Stimulated activated CD4-positive, alpha-beta T cell treated with anti-CD3 and anti-CD28 coated beads, TNF-alpha, amount 100 ng/mL, for 1 hour (primary cell): ENCODE measurements at places on chromosomes 5 and 9.

- no peak for DNase-seq
Observed at GRCh38 chr5:67989456-67989855, 226.1 kb upstream of the PIK3R1 start.

GRCh38 chr9:99778836-99779235 is 42.8 kb upstream of the NR4A3 start:
- DNase-seq, result no peak

GRCh38 chr5:168679515-168679920 is 100.3 kb upstream of the PANK3 start:
- peak; percentile 33 for DNase-seq

DNA sequence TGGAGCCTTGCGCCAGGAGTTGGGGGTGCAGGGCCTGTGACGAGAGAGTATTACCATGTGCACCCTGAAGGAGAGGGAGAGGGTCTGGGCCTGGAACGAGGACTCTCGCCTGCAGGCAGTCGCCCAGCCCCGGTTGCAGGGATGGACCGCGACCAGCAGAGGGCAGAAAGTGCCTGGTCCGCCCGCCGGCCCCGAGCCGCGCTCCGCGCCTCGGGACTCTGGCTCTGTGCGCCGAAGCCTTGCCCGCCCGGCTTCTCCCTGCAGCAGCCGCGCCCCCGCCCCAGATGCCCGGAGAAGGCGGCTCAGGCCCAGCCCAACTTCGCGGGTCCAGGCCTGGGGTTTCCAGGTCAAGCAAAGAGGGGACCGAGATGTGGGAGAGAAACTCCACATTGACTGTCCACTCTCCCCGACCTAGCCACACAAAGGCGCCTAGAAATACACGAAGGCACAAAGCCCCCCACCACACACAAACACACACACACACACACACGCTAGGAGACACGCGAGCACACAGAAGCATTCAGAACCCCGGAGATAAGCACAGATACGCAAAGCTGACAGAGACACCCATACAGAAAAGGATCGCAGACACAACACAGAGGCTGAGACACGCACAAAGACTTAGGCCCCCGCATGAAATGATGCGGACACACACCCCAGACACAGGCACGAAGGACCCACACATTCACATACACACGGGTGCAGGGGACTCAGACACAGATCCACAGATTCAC is 2.0 kb upstream of the LMX1B start:
- DNase-seq, result peak; percentile 33

DNA sequence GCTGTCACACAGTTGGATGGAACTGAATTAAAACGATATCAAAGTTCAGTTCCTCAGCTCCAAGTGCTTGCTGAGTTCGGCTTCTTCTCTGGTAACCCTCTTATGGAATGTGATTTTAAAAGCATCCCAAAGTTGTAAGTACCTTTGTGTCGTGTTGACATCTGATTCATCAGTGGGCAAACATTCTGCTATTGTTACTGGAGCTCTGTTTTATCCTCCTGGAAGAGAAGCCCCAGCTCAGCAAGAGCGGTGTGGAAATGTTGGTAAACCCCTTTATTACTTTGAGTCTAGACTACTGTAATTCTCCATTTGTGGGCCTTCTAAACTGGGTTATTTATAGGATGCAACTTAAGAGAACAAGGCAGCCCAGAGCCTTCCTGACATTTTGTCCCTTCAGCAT is 699.3 kb upstream of the WWC1 start:
- DNase-seq, result no peak

- DNase-seq, result no peak
Observed at GRCh38 chr5:160543395-160543794, 121.7 kb downstream of the PTTG1 start.

DNA sequence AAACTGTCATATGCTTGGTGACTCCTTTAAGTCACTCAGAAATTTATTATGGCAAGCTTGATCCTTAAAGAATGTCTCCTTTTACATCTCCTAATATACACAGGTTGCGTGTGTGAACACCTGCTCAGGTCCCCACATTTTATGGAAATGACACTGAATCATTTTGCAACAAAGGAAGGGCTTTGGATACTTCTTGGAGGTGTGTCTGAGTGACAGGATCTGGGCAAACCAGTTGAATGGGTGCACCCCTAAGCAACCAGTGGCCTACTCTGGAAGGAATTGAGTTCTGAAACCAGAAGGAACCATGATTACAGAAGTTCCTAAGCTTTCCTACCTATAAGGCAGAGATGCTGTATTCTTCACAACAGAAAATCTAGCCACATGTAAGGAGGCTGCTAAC is 483.9 kb upstream of the KLF4 start:
- DNase-seq, result no peak

- no peak for DNase-seq
Observed at GRCh38 chr5:96083361-96083881, 121.8 kb upstream of the ELL2 start.

- no peak for DNase-seq
Observed at GRCh38 chr5:126452477-126452876, 29.3 kb downstream of the GRAMD2B start.

DNA sequence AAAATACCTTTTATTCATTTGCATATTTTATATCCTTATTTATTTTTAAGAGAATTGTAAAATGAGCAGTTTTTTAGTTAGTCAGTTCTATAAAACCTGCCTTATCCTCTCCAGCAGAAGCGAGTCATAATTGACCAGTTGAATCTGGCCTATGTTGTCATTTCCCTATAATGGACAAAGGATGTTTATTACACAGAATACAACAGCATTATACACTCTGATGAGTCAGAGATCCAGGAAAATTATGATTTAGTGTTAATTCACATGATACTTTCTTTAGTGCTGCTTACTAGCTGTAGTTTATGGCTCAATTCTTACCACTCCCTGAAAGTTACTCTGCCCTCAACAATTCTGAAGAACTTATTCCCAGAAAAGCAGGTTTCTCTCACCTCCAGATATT is 26.8 kb upstream of the LURAP1L start:
- no peak for DNase-seq

DNA sequence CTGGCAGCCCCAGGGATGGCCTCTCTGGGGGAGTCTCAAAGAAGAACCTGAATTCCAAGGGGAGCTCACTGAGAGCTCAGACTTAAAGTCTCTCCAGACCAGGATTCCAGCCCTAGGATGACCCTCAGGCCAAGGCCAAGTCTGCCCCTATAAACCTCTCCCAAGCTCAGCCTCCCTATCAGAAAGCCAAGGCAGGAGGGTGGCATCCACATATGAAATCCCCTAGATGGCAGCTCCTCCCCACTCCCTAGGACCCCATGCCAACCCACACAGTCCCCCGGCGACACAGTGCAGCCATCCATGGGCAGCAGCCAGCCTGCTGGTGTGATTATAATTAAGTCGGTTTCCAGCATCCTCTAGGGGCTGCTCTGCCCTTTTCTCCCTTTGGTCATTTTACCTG is 269.9 kb downstream of the CDK5RAP2 start:
- DNase-seq, result no peak

DNA sequence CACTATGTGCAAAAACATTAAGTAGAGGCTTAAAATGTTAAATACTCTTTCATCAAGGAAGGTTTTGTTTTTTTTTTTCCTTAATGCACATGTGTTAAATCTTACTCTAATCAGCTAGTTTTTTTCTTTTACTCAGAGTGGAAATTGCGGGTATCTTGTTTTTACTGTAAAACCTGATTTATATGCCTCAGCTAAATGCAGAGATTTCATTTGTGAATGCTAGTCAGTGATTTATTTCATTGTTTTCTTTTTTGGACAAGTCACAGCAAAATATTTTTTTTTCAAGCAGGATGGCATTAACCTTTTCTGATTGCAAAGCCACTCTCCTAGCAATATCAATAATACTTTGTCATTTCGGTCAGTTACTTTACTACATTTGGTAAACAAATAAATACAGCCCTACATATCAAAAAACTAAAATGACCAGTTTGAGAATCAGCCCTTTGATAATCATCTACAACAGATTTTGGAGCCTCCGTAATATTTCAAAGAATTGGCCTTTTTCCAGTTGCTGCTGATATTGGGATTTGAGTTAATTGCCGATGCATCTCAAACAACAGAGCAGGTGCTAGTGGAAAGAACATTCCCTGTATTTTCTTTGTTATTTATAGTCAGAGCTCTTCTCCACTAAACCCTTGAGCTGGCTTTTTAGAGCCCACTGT is 579.2 kb upstream of the ZNF608 start:
- DNase-seq, result no peak

DNA sequence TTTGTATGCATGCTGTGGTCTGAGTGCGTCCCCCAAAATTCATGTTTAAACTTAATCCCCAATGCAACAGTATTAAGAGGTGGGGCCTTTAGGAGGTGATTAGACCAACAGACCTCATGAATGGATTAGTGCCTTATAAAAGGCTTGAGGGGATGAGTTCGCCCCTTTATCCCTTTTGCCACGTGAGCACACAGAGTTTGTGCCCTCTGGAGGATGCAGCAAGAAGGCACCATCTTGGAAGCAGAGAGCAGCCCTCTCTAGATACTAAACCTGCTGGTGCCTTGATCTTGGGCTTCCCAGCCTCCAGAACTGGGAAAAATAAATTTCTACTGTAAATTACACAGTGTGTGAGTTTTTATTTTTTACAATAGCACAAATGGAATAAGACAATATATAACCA is 177.1 kb upstream of the SPRY4 start:
- no peak for DNase-seq

- no peak for DNase-seq
Observed at GRCh38 chr9:98610711-98611110, 98.0 kb downstream of the GABBR2 start.

DNA sequence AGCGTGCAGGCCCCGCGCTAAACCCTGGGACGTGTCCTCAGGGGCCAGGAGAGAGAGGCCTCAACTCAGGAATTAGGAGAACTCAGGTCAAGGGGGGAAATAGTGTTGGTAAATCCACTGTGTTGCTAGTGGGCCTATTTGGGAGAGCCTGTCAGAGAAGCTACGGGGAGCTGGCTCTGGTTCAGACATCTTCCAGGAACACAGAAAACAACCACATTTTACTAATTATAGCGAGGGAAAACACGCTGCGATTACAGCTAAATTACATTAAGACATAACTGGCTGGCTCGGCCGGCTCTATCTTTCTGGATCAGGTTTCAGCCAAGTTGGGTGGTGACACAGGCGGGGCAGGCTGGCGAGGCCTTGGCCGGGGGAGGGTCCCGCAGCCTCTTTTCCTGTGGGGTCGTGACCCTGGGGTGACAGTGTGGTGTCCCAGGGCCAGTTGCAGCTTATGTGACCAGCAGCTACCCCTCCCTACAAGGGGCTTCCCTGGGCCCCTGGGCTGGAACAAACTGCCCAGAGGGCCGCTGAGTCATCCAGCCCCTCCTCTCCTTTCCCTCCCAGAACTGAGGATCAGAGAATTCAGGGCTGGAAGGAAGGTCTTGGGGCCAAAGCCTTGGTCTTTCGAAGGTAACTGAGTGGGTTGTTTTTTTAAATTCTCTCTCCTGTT is 75.1 kb downstream of the FGF18 start:
- no peak for DNase-seq

- DNase-seq, result no peak
Observed at GRCh38 chr5:150060471-150060870, 25.9 kb downstream of the CSF1R start.

- DNase-seq, result no peak
Observed at GRCh38 chr5:176646049-176646706, 1.1 kb upstream of the TSPAN17 start.

DNA sequence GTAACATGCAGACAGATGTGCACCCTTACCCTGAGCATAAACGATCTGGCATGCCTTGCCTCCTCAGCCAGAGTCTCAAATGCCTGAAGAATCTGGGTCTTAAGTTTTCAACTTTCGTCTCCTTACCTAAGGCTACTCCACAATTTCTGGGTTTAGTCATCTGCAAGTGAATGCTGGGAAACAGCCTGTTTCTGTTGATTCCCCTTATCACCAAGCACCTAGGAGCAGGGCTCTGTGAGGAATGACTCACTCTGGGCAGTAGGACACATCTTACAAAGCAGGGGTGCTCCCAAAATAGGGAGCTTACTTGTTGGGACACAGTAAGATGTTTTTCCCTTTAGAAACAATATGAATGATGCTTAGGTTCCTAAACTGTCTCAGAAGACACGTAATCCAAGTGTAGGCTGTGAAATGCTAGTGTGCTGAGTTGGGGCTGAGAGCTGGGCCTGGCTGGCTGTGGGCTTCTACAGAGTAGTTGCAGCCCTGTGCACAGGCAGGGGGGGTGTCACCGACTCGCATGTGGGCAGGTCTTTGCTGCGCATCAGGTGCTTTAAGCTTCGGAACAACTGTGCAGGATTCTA is 58.0 kb downstream of the DAP start:
- DNase-seq, result no peak

- DNase-seq, result no peak
Observed at GRCh38 chr5:133348406-133348805, 263.9 kb downstream of the FSTL4 start.

DNA sequence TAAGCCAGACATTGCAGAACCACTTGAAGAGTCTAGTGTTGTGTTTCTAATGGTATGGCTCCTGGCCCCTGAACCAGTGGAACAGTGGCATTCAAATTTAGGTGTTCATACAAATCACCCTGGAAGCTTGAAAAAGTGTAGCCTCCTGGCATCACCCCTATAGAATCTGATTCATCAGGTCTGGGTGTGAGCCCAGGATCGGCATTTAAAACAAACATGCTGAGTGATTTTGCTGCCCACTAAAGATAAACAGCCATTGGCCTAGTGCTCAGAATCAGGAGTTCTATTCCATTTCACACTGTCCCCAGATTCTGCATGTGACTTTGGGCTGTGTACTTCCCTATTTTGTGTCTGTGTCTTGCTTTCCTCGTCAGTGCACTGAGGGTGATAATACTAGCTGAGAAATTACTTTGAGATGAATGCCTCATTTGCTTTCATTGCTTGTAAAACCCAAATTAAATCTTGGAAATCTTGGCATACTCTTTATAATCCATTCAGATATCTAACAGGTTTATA is 241.5 kb upstream of the CLINT1 start:
- no peak for DNase-seq

GRCh38 chr9:98755006-98755618 is 41.2 kb downstream of the ANKS6 start:
- no peak for DNase-seq

- DNase-seq, result no peak
Observed at GRCh38 chr5:34842554-34842953, 3.6 kb downstream of the TTC23L start.

- DNase-seq, result no peak
Observed at GRCh38 chr5:19369561-19369960, 618.4 kb downstream of the CDH18 start.

DNA sequence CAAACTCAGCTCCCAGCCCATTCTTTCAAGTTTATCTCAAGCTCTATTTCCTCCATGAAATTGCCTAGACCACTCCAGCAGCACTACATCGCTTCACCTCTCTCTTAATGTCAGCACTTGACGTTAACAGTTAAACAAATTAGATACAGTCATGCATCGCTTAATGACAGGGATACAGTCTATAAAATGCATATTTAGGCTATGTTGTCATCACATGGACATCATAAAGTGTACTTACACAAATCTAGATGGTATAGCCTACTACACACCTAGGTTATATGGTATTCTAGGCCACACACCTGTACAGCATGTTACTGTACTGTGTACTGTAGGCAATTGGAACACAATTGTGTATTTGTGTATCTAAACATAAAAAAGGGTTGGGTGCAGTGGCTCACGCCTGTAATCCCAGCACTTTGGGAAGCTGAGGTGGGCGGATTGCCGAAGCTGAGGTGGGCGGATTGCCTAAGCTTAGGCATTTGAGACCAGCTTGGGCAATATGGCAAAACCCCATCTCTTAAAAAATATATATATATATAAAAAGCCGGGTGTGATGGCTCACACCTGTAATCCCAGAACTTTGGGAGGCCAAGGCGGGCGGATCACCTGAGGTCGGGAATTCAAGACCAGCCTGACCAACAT is 13.4 kb upstream of the PCSK5 start:
- DNase-seq, result no peak
